ENCODE measurements at places on chromosomes 7 and 10.

DNA sequence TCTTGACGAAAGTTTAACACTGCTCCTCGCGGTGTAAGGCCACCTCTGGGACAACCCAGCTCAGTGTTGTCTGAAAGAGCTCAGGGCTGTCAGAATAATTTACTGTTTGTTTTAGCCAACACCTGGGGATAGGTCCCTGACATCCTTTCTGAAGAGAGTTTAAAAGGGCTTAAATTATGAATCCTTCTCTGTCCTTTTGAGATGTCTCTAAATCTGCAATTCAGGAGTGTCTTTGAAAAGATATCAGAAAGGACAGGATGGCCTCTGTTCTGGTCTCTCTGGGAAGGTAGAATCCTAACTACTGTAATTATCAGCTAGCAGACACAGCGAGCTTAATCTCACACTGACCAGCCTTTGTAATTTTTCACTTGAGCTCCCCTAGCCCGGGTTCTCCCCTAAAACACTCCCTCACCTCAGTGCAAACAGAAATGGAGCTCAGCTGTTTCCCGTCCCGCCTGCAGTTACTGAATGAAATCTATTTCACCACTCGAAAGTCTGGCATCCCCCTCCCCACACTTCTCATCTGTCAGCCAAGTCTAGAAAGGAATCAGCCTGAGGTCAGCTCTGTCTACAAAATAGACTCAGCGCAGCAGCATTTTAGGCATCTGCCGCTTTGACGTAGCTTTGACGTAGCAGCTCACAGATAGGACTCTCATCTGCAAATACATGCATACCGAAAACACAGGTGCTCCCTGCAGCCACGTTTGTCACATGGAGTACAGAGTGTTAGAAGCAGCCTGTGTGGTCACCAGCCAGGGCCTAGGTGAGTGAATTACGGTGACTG lies 4.8 kb downstream of the DYNC2I1 start:
- DNase-seq, result no peak

DNA sequence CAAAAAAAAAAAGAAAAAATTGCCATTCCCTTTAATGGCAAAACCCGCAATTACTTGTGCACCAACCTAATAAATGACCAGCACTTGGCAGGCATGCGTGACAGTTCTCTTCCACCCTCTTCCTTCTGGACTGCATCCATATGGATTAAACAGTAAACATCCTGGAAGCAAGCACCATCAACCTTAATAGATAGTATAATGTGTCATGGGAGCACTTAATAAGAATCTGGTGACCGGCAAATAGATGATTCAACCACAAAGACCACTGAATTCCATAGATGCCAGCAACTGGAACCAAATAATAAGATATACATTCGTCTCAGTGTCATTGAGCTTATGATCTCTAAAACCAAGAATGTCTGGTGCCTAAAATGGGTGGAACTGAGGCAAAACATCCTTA lies 610.2 kb downstream of the CALN1 start:
- no peak for DNase-seq

DNA sequence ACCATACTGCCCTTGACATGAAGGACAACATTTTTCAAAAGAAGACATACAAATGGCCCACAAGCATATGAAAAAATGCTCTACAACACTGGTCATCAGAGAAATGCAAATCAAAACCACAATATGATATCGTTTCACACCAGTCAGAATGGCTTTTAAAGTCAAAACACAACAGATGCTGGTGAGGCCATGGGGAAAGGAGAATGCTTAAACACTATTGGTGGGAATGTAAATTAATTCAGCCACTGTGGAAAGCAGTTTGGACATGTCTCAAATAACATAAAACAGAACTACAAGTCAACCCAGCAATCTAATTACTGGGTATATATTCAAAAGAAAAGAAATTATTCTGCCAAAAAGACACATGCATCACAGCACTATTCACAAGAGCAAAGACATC lies 4.2 kb upstream of the NT5C3A start:
- DNase-seq, result no peak

- DNase-seq, result no peak
These were observed 11.1 kb downstream of the FAM53B start for GRCh38 chr10:124732931-124733570.

- no peak for DNase-seq
These were observed 2.4 kb downstream of the CD36 start for GRCh38 chr7:80640846-80641245.

GRCh38 chr7:5237286-5237685 lies 45.5 kb upstream of the SLC29A4 start:
- DNase-seq, result no peak

DNA sequence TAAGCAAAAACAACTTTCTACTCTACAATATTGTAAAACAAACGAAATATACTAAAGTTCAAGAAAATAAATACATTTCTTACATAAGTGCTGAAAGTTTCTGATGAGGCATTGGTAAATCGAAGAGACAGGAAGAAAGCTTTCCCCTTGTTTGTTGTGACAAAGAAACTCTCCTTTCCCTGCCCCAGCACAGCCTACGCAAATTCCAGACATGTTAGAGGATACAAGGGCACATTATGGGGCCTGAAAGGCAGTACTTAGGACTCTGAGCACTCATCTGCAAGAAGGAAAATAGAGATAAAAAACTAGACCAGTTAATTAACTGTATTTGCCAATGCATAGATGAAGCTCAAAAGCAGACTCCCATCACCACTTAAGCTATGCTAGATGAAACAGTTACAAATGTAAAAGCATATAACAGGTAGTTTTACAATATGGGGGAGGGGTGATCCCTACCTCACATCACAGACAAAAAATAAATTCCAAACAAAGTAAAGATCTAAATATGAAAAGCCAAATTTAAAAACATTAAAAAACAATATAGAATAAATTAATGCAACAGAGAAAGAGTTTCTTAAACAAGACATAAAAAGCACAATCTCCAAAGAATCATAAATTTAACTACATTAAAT lies 21.8 kb downstream of the ARHGAP19 start:
- no peak for DNase-seq

DNA sequence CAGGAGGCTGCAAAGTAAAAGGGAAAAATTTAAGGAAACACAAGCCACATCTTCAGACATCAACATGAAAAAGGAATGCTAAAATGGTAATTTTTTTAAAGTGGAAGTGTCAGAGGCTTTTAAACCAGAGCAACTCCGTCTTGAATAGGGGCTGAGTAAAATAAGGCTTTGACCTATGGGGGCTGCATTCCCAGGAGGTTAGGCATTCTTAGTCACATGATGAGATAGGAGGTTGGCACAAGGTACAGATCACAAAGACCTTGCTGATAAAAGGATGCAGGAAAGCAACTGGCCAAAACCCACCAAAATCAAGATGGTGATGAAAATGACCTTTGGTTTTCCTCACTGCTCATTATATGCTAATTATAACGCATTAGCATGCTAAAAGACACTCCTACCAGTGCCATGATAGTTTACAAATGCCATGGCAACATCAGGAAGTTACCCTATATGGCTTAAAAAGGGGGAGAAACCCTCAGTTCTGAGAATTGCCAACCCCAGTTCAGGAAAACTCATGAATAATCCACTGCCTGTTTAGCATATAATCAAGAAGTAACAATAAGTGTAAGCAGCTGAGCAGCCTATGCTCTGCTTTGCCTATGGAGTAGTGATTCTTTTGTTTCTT lies 128.3 kb downstream of the SKAP2 start:
- no peak for DNase-seq

DNA sequence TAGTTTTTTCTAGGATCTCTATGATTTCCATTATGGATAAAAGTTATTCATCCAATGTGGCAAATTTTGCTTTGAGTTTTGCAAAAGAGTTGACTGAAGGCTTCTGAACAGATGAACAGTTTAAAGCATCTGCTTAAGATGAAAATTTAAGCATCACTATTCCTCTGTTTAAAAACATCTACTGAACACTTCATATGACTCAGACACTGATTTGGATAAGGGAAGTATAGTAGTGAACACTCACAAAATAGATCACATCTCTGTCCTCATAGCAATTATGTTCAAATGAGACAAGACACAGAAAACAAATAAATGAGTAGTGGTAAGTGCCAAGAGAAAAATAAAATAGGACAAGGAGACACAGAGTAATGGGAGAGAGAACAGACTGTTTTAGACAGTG lies 157.3 kb downstream of the MBL2 start:
- no peak for DNase-seq

DNA sequence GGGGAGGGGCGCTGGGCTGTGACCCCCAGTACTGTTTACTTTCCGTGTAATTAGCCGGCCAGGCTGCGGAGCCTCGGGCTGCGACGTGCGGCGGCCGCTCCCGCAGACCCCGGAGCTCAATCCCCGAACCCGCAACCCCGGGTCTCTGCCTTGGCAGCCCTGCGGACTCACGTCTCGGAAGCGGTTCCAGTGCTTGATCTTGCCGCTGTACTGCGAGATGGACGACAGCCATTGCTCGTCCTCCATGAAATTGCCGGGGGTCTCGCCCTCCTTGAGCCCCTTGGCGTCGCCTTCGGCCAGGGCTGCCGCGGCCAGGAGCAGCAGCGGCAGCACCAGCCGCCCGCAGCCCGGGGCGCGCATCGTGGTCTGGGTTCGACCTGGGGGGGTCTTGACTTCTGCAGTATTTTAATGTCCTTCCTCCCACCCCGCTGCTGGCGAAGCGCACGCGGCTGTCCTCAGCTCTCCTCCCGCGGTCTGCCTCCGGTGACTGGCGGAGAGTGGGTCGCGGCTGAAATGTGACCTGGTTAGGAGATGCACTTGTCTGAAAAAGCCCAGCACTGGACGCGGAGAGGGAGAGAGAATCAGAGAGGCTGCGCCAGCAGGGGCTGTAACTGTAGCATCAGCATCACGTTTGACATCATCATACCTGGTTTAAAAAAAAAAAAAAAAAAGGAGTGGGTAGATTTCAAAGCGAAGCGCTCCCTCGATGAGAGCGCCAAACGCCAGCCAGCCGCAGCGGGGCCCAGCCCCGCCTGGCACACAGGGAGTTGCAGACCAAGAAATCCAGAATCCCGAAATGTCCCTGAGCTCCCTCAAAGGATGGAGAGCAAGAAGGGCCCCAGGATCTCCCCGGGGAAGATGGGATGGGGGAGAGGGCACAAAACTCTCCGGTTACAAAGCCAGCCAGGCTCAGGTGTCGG lies at the start of gene SPOCK2:
TSS of gene SPOCK2 (minus strand) at position 583 of the 920 bp plus-strand sequence. CDS start at position 360, 223 bp downstream.
- no peak for DNase-seq

DNA sequence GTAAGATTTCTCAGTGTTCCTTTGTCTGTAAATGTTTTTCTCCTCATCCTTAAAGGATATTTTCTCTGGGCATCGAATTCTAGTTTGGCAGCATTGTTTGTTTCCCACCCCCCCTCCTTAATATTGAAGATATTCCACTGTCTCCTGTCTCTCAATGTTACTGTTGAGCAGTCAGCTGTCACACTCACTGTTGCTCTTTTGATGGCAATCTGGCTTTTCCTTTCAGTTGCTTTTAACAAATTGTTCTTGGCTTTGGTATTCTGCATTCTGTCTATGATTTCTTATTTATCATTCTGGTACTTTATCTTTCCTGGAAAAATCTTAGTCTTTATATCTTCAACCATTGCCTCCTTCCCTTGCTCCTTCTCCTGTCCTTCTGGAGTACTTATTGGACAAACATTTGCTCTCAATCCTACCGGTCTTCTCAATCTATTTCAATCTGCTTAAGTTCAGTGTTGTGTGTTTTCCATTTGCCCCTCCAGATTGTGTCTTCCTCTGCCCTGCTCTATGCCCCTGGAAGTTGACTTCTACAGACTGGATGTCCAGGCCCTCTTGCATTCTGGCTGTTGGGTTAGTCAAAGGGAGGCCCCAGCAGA lies 9.3 kb upstream of the GTPBP4 start:
- DNase-seq, result no peak

DNA sequence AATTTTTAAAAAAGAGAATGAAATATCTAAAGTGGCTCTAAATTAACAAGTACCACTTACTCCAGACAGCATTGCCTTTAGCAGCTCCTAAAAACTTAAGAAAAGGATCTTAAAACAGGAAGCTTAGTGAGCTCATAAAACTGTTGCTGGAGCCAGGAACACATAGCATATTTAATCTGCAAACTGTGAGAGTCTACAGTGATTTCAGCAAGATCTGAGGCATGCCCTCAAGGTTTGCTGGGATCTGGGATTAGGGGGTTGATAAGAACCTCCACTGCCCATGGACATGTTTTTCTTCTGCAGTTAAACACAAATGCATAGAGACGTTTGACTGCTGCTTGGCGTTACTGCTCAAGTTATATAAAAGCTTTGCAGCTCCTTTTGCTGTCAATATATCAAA lies 3.8 kb downstream of the GLI3 start:
- no peak for DNase-seq

GRCh38 chr7:95011146-95011928 lies 103.9 kb downstream of the PPP1R9A start:
- no peak for DNase-seq

- DNase-seq, result no peak
These were observed 17.6 kb upstream of the IMPDH1 start for GRCh38 chr7:128427289-128427891.
